Stimulated activated CD8-positive, alpha-beta memory T cell treated with anti-CD3 and anti-CD28 coated beads, Interleukin-7, amount 100 ng/mL, for 4 hours (primary cell): ENCODE measurements at places on chromosomes 5 and 9.

DNA sequence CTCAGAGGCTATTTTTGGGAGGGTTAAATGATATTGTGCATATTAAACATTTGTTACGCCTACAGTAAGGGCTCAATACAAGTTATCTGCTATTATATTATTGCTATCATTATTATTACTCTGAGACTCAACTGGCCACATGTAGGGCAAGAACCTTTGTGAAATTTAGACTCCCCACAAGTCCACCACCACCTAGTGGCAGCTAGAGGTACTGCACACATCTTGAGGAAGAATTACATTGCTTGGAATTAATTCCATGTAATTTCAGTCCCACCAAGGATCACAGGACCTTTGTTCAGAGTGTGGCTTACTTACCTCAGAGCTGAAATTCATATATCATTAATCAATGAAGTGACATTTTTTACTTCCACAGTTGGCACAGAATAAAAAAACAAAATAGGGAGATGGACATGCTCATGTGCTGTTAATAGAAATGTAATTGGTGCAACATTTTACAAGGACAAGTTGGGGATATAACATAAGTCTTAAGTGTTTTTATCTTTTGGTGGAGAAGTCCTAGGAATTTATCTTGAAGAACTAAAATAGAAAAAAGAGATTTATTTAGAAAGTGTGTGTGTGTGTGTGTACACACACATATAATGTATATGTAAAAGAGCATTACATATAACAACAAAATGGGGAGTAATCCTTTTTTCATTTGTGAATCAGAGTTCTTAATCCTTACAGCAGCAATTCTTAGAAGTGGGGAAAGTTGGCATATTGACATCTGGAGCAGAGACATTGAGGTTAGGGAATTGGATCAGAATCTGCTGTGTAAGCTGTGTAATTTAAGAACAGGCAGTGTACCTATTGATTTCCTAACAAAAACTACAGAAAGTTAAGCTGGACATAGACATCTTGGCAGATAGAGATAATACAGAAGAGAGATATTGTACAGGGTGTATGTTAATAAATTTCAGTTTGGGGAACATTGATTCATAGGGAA lies 11.2 kb downstream of the MSANTD3 start:
- peak; percentile 60 for DNase-seq

- DNase-seq, result no peak
Observed at GRCh38 chr9:133306242-133307204, 29.5 kb downstream of the SURF6 start.

DNA sequence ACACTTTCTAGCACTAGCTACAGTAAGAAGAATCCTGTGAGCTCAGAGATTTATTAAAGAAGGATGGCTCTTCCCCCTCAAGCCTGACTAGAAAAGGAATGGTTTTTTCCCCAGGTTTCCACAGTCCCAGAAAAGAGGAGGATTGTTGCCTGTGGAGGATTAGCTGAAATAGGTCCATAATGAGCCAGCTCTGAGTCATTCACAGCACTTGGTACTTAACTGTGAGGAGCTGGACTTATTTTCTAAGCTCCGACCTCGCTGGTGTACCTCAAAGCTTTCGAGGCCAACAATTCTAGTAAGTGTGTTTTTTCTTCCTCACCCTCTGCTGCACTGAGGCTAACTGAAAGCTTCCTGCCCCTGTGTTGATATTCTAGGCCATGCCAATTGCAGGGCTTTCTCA lies 222.5 kb upstream of the IL12B start:
- no peak for DNase-seq

DNA sequence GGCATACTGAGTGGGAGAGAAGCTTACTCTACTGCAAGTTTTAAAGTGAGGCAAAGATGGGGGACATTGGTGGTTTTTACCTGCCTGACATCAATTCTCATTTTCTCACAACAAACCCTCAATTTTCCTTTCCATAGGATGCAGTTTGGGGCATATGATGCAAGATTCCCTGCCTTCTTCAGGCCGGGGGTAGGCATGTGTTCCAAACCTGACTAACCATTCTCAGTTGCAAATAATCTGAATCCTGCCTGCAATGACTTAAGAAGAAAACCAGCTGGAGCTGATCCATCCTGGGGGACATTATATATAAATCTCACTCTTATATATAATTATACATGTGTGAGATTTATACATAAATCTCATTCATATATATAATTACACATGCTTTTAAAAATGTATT lies 223.6 kb upstream of the EFNA5 start:
- DNase-seq, result no peak

DNA sequence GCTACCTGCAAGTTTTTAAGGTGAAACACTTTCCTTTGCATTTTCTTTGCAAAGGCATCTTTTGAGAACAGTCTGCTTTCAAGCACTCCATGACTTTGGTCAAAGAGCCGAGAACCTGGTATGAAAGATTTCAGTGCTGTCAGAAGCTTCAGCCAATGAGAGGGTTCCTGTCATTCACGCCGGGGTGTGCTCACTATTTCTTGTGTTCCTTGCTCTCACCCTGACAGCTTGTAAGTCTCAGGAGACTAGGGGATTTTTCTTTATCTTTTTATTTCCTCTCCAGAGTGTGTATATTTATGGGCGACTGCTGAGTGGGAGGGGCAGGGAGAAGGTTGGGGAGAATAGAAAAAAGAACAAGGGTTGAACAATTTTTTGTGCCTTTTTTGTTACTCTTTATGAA lies 334.0 kb downstream of the PSAT1 start:
- no peak for DNase-seq

- no peak for DNase-seq
Observed at GRCh38 chr5:84370176-84370575, 14.5 kb downstream of the EDIL3 start.

DNA sequence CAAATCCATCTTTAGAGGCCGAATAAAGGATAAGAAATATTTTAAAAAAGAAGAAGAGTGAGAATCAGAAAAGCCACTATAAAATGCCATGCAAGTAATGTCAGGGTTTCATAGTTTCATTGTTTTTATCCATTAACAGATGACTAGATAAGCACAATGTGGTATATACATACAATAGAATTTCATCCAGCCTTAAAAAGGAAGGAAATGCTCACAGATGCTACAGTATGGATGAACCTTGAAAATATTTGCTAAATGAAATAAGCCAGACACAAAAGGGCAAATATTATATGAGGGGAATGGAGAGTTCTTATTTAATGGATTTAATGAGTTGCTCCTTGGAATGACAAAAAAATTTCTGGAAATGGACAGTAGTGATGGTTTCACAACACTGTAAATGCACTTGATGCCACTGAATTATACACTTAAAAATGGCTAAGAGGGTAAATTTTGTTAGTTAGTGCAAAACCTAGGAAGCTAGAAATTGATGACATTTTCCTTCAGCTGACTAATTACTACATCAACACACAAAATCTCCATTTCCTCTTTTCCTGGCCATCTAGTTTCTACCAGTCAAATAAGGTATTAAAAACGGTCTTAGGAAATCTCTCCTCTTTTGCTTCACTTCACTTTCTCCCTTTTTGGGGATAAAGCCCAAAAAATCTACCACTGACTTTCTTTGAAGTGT lies 86.6 kb downstream of the GNA14 start:
- no peak for DNase-seq

DNA sequence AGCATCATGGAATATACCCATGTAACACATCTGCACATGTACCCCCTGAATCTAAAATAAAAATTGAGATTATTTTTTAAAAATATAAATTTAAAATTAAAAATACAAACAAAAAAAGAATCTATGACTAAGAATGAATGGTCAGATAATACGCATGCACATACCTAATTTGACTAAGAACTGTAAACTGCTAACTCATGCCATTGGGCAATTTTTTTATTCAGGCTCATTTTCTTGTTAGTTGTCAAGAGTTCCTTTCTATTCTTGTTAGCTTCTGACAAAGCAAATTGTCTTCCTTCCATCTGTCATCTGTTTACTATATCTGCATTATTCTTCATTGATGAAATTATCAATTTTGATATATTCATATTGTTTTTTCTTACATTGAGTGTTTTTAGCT lies 69.5 kb upstream of the HAND1 start:
- no peak for DNase-seq

DNA sequence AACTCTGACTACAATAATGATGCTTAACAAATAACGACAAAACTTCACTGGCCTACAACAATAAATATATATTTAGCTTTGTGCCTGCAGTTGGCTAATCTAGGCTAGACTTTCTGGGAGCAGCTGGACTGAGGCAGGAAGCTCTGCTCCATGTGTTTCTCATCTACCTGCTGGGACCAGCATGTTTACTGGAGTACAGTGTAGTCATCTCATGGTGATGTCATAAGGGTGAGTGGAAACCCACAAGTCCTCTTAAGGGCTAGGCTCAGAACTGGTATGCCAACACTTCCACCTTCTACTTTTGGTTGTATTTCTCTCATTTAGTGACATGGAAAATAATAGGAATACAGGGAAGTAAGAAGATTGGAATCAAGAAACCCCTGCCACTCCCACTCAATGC lies 85.7 kb upstream of the NIPBL start:
- no peak for DNase-seq

- no peak for DNase-seq
Observed at GRCh38 chr9:89317282-89317681, 1.0 kb upstream of the SECISBP2 start.

DNA sequence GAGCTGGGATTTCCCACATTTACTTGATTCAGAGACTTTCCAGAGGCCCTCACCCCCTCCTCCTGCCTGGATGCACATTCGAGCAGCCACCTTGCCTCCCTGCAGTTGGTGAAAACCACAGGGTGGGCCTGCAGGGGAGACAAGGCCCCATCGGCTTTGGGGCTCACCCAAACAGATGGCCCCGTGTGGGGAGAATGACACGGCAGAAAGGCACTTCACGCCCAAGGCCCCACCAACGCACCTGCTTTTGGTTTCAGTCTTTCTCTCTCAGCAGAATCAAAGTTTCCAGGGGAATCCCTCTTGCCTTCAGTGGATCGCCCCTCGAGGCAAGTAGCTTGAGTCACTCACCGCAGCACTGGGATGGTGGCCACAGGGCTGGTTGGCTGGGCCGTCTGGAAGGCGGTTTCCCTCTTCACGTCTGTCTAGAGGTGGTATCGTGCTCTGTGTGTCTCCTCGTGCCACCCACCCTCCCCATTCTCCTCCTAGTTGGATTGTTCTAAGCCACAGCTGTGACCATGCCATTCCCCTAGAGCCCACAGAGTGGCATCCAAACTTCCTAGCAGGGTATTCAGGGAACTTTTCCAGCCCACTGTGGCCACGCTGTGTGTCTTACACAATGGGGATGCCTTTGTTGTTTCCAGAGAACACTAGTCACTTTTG lies 31.8 kb downstream of the SEC61B start:
- peak; percentile 74 for DNase-seq

- no peak for DNase-seq
Observed at GRCh38 chr9:95512709-95513095, 4.1 kb downstream of the PTCH1 start.

DNA sequence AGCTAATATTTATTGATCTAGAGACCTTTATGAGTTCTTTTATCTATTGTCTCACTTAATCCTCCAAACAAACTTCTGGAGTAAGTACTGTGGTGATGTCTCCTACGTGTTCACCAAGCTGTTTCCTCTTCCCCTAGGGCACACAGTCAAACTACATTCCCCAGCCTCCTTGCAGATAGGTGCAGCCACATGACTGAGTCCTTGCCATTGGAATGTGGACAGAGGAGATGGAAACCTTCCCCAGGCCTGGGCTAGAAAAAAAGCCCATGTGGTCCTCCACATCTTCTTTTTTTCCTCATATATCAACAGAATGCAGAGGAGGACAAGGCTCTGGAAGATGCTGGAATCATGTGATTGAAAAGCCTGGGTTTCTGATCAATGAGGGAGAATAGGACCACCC lies 88.0 kb downstream of the ANKRD55 start:
- DNase-seq, result no peak

- peak; percentile 11 for DNase-seq
Observed at GRCh38 chr9:122095010-122095767, 2.1 kb upstream of the TTLL11 start.

GRCh38 chr9:77987081-77987656 lies 44.4 kb downstream of the GNAQ start:
- DNase-seq, result no peak
